ENCODE measurements at places on chromosomes 6 and 20. TPM values are rescaled to one million over a fixed set of nuclear protein-coding genes. Genes with fewer than 3 reads are reported as not detected.

The SYNDIG1 gene
- total RNA-seq = not detected

The ZBTB9 gene
- 9.5 TPM for total RNA-seq

The FABP7 gene
- not detected for total RNA-seq

The ELOVL5 gene
- total RNA-seq = 79.1 TPM

The WFDC10B gene
- not detected for total RNA-seq

The TFAP2B gene
- total RNA-seq = not detected

The ELOVL2 gene
- total RNA-seq = not detected

The ADAM33 gene
- not detected for total RNA-seq

The CRISP2 gene
- not detected for total RNA-seq

GRCh38 chr6:82779041-82779440, 286.6 kb downstream of the UBE3D start:
- no peak for DNase-seq

DNA sequence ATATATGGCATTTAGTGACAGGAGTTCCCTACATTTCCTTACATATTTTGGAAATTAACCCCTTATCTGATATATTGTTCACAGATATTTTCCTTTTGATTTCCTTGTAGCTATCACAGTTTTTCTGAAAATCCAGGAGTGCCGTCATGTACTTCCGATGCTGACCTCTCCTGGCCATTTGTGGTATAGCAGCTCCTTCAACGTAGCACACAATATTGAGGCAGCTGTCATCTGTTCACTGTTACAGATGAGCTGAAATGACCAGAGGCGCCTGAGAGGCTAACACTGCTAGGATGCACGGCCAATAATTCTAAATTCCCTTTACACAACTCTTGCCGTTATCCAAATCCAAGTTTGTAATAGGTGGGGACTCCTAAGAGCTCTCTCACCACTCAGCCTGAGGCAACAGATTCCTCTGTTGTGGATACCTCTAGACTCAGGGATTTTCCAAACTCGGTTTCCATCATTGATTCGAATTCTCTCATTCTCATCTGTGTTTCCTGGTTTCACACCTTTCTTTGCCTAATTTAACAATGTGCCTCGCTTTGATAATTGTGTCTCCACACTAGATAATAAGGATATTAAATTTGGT, 53.0 kb downstream of the MMUT start:
- peak; percentile 42 for DNase-seq

DNA sequence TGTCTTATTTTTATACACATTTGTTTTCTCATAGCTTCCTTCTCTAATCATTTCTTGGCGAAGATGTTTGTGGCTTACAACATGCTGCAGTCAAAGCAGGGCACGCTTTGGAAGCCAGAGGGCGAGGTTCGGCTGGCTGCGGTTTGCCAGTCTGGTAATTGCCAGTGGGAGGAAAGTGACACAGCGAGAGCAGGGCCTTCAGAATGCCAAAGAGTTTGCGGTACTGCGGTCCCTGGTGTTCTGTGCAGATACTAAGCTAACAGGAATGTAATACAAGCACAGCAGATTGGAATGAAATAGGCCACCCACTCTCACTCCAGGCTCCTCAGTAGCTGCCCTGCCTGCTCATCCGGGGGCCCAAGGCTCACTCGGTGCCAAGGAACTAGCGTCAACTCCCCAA, 58.7 kb upstream of the TGM3 start:
- no peak for DNase-seq

DNA sequence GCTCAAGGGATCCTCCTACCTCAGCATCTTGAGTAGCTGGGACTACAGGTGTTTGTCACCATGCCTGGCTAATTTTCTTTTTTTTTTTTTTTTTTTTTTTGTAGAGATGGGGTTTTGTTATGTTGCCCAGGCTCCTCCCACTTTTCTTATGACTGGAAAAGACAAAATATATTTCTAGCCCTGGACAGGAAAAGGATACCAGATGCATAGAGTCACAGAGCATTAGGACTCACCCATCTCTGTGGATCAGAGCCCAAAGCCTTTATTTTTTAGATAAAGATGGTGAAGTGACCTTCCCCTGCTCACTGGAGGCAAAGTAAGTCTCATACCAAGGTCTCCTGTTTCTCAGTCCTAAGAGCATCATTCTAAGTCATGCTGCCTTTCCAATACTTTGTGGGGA, 3.4 kb downstream of the TRIM10 start:
- DNase-seq = no peak

DNA sequence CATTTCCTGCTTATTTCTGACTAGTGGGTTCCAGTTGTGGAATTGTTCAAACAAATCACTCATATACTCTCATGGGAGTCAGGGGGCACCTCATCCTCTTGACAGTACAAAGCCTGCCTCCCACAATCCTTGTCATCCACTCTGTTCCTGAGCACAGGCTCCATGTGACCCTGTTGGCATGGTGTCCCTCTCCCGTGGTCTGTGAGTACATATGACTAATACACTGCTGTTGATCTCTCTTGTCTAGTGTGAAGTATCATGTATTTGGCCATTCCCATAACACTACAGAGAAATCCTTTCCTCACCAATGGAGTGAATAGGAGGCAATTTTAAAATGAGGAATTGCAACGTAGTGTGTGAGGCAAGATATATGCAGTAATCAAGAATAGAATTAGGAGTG, 185.3 kb downstream of the OGFRL1 start:
- no peak for DNase-seq

DNA sequence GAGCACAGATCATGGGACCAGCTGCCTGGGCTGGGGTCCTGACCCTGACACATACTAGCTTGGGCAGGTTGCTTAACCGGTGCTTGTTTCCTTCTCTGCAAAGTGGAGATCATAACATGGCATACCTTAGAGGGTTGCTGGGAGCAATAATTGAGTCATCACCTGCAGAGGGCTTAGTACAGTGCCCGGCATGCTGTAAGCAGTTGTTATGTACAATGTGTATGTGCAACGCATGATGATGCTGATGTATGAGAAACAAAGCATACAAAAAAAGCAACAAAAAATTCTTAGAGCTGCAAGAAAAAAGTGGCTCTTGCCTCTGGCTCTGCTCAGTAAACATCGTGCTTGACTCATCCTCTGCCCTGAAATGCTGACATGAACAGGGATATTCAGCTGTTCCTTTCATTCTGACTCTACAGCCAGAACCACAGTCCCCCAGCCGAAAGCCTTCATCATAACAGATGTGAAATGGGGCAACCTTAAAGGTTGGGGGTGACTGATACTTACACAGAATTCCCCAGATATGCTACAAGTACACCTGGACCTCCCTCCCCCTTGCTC, 91.7 kb downstream of the CLIC5 start:
- no peak for DNase-seq

GRCh38 chr6:107144014-107144413, 28.7 kb upstream of the BEND3 start:
- no peak for DNase-seq

DNA sequence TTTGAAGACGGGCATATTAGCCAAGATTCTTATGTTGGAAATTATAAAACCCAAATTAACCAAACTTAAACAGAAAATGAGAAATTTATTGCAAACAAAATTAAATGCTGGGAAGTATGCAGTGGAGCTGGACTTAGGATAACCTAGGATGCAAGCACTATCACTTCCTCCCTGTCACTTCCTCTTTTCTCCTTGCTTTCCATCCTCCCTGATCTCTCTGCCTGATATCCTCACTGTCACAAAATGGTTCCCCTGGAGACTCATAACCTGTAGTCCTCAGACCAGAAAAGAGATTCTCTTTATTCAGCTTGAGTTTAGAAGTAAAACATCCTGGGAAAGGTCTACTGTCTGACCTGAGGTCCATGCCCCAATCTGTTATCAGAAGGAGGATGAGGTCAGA, 7.4 kb upstream of the KLHL32 start:
- DNase-seq = no peak

DNA sequence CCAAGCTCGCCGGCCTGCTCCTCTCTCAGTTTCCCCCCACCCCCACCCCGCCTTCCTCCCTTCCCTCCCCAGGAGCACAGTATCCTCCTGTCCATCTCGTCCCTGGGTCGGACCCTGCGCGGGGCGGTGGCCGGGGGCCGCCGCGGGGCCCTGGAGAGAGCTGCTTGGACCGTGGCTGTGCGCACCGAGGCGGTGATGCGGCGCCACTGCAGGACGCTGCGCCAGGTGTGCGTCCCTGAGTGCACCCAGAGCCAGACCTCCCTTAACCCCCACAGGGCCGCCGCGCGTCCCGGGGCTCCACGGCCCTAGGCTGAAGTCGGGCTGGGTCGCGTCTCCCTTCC, 2.2 kb downstream of the C20orf204 start:
- DNase-seq = no peak

GRCh38 chr6:144248003-144248402, 37.1 kb upstream of the UTRN start:
- DNase-seq = peak; percentile 10

DNA sequence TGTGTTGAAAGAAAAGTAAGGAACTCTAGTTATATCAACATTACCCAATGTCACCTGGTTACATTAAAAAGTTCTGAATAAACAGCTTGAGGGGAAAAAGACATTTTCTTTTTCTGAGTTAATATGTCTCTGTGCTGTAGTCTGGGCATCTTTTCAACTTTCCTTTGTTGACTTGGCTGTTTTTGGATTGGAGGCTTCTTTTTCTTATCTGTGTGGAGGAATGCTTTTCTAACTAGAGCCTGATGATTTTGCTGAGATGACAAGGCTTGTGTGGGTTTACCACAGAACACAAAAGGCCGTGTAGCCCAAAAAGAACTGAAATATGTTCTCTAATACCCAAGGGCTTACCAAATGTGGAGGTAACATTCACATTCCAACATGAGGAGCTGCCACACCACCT, 161.8 kb downstream of the KCNQ5 start:
- no peak for DNase-seq

- no peak for DNase-seq
These were observed 125.1 kb downstream of the LY86 start for GRCh38 chr6:6713657-6714056.

DNA sequence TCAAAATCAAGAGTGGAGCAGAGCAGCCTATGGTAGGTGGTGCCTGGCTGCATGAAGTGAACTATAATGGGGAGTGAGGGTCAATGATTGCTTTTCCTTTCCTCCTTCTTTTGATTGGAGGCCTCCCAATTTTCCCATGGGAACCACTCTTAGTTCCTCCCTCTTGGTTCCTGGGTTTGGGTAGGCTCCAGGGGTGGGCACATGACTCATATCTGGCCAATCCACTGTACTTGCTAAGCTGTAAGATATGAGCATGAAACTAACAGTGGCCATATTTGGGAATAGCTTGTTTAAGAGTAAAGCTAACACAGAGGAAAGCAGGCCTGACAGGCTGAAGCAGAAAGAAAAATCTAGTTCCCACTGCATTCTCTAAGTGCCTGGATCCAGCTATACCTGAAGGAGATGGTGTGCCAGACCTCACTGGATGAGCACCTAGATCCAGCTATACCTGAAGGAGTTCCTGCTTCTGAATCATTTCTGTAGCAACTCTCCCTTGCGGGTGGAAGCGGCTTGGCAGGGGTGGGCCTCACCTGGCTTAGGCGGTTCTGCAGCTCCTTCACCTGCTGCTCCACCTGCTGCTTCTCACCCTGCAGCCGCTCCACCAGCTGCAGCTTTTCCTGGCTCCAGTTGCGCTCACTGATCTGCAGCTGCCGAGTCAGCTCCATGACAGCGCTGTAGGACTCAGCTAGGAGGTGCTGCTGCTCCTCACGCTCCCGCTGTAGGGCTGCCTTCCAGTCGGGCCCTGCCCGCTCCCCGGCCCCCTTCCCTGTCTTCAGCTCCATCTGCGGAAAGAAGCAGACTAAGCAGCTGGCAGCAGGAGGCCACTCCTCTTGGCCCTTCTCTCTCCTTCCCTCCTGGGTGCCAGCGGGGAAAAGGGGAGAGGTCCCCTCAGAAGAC, 29.0 kb upstream of the DSN1 start:
- DNase-seq = no peak

DNA sequence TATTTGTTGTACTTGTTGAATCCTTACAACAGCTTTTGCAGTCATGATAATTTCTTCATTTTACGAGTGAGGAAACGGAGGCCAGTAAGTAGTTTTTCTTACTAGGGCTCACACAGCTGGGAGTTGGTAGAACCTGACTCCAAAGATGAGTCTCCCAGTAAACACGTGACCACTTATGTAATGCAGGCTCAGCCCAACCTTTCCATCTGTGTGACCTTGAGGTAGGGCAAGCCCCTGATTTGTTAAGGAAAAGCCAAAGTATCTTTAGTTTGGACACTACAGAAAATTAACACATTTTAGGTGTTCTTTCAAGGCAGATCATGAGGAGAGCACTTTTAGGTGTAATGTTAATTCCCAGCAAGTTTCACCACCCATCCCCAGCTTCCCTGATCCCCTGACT, 111.3 kb downstream of the LRRC1 start:
- DNase-seq = no peak

GRCh38 chr6:152920016-152920415, 62.8 kb downstream of the FBXO5 start:
- DNase-seq = no peak

- no peak for DNase-seq
These were observed 41.0 kb downstream of the GPLD1 start for GRCh38 chr6:24448396-24448795.

DNA sequence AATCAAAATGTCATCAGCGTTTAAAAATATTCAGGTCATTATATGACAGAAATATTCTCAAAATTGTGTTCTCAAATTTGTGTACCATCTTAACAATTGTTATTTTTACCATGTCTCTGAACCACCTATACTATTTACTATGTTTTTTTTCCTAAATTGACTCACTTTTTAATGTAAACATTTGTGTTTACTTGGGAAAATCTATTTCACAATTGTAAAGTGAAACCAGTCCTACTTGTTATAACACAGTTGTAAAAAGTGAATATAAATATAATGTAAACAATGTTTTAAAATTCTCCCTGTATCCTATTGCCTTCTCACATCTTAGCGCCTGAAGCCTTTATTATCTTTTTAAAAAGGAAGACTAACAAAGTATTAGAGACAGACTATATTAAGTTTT, 83.5 kb downstream of the ADGRG6 start:
- DNase-seq = no peak

DNA sequence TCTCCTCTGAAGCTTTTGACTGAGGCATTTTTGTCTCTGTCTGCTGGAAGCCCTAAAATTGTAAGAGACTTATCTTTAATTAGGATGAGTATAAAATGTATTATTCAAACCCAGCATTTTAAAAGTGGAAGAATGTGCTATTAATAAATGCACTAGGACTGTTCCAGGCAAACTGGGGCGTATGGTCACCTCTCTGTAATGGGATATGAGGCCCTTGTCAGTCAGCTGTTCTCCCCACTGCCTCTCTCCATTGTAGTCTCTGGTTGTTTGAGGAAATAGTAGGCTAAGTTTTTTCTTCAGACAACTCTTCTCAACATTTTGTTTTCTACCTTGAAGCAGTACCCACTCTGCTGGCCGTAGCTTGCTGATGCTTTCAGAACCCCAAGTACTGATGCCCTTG, 14.3 kb upstream of the DEF6 start:
- DNase-seq = no peak

All from CD8-positive, alpha-beta T cell (primary cell).